ENCODE measurements at places on chromosomes 7 and 10. TPM values are rescaled to one million over a fixed set of nuclear protein-coding genes. Genes with fewer than 3 reads are reported as not detected.

The TMEM273 gene
- not detected for total RNA-seq

The VIPR2 gene
- not detected for total RNA-seq

The PSD gene
- not detected for total RNA-seq

The POLR2J3 gene
- total RNA-seq = 7.1 TPM

The UCN3 gene
- total RNA-seq = not detected

The TAS2R41 gene
- total RNA-seq = not detected

The IDI2 gene
- not detected for total RNA-seq

The RPEL1 gene
- not detected for total RNA-seq

The MMP21 gene
- not detected for total RNA-seq

The ARHGEF5 gene
- total RNA-seq = 2.7 TPM

The TFR2 gene
- 0.33 TPM for total RNA-seq

The SLC39A12 gene
- total RNA-seq = 0.23 TPM
